ENCODE measurements at places on chromosomes 2 and 18.

- no peak for DNase-seq
Measured at GRCh38 chr2:46870051-46870839, 45.4 kb downstream of the MCFD2 start.

- peak; percentile 43 for DNase-seq
Measured at GRCh38 chr2:10668402-10669012, 21.3 kb downstream of the NOL10 start.

- no peak for DNase-seq
Measured at GRCh38 chr18:46756025-46756558, 761 bp downstream of the ST8SIA5 start.

DNA sequence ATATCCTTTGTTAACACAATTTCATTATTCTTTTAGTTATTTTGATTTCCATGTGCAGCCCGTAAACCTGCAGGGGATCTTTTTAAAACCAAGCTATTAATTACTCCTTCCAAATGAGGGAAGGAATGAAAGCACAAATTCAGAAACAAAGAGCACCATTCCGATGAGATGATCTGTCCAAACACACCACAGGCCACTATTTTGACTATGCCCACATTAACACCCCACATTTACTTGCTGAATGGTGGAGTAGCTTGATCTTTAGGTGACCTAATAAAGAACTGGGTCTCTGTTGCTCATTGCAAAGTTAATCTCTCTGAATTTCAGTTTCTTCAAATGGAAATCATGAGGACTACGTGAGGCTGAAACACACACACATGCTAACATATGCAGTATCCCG is 218.0 kb downstream of the IRS1 start:
- no peak for DNase-seq

DNA sequence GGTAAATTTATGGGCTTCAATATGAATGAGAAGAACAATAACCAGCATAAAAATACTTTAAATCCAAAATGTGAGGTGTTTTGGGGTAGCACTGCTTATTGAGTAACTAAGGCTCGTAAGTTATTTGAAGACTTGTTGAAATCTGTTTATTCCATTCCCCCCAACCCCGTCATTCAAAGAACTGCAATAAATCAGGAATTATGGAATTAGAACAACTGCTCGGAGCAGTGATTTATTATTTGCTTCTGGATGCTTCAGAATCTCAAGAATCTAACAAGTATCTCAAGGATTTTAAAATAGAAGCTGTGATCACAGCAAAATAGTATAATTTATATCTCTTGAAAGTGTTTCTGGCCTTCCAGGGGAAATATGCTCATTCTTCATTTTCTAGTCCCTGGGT is 86.8 kb downstream of the EML6 start:
- DNase-seq, result no peak

DNA sequence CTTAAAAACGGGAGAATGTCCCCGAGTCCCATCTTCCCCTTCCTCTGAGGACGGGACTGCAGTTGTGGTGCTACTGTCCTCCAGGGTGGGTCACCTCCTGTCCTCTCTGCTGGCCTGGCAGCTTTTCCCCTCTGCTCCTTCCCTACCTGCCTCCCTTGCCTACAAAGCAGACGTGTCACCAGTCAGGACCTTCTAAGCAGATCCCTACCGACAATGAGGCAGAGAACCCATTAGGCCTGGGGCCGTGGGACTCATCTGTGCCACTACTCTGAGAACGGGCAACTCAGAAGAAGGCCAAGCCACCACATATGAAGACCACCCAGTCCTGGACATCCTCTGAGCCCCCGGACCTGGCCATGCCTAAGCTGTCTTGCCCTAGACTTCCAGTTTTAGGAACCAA is 103.0 kb upstream of the TEX51 start:
- DNase-seq, result no peak

GRCh38 chr18:76349067-76349715 is 145.9 kb downstream of the ZNF516 start:
- DNase-seq, result no peak

- no peak for DNase-seq
Measured at GRCh38 chr2:61363580-61363979, 107.3 kb downstream of the USP34 start.

- DNase-seq, result no peak
Measured at GRCh38 chr2:64108666-64109241, 35.5 kb downstream of the PELI1 start.

DNA sequence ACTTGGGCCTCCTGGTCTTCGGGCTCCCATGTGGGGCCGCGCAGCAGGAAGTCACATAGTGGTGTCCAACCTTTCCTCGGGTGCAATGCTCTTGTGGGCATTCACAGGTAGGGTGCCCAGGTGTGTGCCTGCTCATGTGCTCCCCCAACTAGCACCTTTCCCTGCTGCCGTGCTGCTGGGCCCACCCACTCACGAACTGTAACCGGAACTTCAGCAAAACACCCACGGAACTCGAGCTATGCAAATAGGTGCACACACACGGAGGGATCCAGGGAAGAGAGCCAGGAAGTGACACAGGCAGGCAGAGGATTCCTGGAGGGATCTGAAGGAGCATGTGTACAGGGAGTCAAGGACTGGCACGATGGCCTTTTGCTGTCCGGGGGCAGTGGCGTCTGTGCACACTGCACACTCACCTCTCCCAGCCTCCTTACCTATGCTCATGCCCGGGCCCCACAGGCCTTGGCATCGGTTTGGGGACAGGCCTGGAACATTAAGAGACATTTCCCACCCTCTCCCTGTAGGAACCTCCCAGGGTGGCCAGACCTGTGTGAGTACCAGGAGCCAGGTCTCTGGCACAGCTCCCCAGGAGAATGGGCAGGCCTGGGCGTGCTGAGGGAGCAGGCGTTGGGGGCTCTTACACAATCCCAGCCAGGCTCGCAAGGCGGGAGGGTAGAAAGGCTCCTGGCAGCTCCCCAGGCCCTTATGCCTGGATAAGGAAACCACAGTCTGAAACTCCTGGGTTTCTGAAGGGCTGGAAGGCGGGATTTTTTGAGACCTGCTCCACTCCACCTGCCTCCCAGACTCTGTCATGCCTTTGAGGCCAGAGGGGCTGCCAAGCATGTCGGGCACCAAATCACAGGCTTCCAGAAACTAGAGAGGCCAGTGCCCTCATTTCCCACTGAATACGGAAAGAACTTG is 6.6 kb upstream of the PTMA start:
- DNase-seq, result no peak

GRCh38 chr2:28995765-28996750 is 15.0 kb downstream of the TOGARAM2 start:
- no peak for DNase-seq

DNA sequence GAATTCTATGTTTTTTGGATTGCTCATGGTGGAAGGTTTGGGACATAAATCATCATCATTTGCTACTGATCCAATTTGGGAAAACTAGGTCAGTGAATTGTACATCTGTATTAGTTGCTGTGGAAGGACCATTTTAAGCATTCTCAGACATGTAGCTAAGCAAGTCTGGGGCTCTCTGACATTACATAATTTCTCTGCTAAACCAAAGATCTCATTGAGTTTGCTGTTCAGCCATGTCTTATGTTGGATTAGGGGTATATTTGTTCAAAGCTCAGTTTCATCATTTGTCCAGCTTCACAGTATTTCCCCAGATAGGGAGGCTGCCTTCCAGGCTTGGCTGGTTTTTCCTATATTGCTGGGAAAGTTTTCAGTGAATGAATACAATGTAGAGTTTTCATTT is 399.7 kb downstream of the MTX2 start:
- DNase-seq, result no peak

DNA sequence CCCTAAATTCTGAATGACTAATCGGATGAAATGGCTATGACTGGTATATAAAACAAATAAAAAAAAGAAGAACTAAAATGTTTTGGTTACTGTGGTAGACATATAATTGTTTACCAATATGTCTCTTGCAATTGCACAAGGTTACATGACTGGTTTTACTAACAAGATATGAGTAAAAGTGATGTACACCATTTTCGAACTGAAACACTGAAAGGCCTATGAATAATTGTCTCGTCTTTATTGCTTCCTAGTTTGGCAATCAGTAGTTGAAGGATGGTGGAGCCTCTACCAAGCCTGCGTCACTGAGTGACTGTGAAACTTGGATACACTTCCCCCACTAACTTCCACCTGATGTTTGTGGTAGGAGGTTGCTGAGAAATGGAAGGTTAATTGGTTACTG is 16.5 kb downstream of the CDH19 start:
- no peak for DNase-seq

- no peak for DNase-seq
Measured at GRCh38 chr18:11106894-11107293, 42.5 kb downstream of the PIEZO2 start.

GRCh38 chr2:233317196-233317943 is 9.8 kb downstream of the SAG start:
- DNase-seq, result no peak

DNA sequence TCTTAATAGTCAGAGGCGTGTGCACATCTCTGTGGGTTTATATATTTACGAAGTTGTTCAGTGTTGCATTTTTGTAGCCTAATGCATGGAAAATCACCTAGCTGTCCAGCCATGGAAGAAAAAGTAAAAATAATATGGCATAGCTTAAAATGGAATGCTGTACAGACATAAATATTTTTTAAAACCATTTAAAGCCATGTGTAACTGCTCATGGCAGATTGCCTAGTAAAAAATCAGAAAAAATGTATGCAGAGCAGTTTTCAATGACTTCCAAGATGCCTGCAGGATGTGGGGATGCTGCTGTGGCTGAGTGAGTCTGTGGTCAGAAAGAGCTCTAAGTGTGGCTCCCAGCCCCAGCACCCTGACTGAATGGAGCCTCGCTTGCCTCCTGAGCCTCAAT is 64.8 kb upstream of the ALKAL2 start:
- no peak for DNase-seq

- DNase-seq, result no peak
Measured at GRCh38 chr2:24918326-24919036, 1.6 kb downstream of the ADCY3 start.

DNA sequence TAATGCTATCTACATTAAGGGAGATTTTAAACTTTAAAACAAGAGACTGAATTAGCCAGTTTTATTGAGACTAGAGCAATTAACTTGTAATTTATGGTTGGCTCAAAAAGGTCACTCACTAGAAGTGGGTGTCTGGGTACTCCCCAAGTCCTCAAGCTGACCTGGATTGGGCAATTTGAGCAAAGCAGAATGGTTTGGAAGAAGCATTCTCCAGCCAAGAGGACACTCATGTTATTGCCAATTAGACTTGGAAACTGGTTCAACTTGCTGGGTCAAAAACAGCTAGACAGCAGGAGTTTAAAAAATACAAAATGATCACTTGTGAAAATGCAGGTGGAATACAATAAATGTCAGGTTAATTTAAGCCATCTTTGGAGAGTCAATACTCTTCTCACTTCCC is 29.5 kb upstream of the MYO1B start:
- DNase-seq, result no peak

GRCh38 chr2:181741756-181742155 is 61.4 kb upstream of the NEUROD1 start:
- DNase-seq, result no peak

GRCh38 chr2:67880291-67880761 is 182.5 kb downstream of the C1D start:
- DNase-seq, result no peak

DNA sequence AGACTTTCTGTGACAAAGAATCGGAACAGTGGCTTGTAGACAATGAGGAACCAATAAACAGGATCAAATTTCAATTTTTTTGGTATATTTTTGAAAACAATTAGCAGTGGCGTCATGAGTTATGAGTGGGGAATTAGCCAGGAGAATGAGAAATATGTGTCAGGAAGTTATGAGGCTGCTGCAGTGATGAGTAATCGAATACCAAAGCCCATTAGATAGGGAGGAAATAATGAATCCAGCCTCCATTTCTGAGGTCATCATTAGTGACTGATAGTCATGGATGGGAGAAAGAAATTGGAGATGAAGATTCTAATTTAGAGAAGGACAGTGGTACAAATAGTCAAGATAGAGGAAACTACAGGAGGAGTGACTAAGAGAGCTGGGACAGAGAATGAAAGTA is 673.1 kb upstream of the VRK2 start:
- DNase-seq, result no peak

GRCh38 chr2:86624267-86624547 is 542 bp upstream of the RNF103 start:
- DNase-seq, result no peak

DNA sequence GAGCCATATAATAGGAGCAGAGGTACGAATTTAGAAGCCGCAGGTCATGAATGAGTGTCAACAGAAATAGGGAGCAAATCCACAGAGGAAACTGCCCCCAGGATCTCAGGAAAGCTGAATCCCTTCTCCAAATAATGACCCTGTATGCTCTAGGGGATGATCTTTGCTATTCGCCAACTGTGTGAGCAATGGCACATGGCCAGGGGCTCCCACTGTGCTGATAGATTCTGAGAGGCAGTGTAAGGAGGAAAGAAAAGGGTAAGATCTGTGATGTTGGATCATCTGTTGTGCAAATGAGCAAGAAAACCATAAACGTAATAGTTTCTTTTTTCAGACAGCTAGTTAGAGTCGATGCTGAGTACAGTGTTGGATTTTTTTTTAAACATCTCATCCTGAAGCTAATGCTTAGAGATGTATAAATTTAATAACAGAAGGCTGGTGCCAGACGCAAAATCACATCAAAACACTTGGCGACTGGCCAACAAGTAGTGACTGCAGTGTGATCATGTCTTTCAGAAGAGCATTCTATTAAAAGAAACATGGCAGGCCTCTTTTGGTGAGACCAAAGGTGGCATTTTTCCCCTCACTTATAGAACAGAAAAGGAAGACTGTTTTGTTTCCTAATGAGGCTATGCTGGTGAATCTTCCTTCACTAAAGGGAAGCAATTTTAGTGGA is 77.4 kb downstream of the ABCA12 start:
- DNase-seq, result no peak

- no peak for DNase-seq
Measured at GRCh38 chr2:171602352-171602751, 80.1 kb downstream of the CYBRD1 start.

GRCh38 chr18:62715759-62716615 is 646 bp downstream of the PHLPP1 start:
- no peak for DNase-seq

- DNase-seq, result no peak
Measured at GRCh38 chr2:168801961-168802858, at the start of gene NOSTRIN. Gene NOSTRIN, plus strand, starts transcription at chr2:168802637. Its CDS starts 10 bp downstream, at chr2:168802647.

DNA sequence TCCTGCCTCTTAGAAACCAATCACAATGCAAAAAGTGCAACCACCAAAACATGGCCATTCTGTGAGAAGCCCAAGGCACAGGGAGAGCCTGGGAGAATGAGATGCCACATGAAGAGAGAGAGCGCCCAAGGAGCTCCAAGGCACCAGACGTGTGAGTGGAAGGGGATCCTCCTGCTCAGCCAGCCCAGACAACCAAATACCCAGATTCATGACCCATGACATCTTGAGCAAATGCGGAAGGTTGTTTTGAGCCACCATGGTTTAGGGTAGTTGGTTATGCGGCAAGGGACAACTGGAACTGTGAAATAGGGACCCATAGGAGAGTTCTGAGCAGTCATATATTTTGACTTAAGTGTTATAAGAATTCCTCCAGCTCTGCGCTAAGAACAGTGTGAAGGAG is 7.0 kb downstream of the AFF3 start:
- no peak for DNase-seq

GRCh38 chr18:53991805-53992204 is 232.7 kb downstream of the MBD2 start:
- no peak for DNase-seq
